Panc1 (cell line): ENCODE measurements at places on chromosomes 13 and 19. TPM values are rescaled to one million over a fixed set of nuclear protein-coding genes. Genes with fewer than 3 reads are reported as not detected.
A peak's percentile ranks its signal among the peaks of the same experiment; 100 is the strongest.

DNA sequence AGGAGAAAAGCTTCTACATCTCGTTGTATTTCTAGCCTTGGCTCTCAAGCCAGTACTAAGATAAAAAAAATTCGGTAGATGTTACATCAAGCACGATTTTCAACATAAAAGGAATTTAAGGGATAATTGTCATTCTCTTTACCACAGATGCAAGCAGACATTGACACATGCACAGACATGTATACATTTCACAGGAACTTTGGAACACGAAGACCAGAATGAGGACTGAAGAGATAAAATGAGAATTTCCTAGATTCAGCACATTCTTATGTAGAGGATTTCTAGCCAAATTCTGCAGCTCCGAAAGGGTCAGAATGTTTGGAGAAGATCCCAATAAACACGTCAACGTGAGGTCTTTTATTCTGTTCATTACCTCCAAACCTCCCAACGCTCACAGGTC is 284.5 kb upstream of the ARGLU1 start:
- no peak overlapping the region for H3K4me3 ChIP-seq
- H3K27me3 ChIP-seq = no peaks in the 10 kb centered on the region
- H3K36me3 ChIP-seq = no peaks in the 10 kb centered on the region
- no peak for DNase-seq

DNA sequence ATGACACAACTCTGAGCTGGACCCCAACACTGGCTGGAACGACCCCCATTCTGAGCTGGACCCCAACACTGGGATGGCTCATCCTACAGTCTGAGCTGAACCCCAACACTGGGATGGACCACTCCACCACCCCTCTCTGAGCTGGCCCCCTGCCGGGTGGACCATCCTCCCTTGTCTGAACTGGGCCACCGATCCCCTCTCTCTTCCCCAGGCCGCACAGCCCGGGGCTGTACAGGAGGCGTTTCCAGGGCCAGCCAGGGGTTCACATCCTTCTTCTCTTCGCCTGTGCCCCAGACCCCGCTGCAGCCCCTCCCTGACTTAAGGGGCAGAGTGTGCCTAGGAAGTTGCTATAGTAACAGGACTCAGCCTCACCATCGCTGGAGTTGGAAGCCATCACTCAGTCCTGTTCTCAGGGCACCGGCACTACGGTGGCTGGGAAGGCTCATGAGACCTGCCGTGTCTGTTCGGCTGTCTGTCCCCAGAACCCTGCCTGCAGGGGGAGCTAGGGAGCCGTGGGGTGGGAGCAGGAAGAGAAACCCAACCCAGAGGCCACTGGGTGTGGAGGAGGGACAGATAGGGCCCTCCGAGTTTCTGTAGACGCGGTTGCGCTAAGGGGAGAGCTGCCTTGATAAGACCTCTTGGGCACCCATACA is 3.7 kb downstream of the PRKACA start:
- no peaks in the 10 kb centered on the region for H3K27me3 ChIP-seq
- peak overlapping the region; percentile 34; the same call in 1 of the 2 replicates for H3K27ac ChIP-seq
- peaks cover 36% of the 10 kb centered on the region for H3K4me1 ChIP-seq
- no peaks in the 10 kb centered on the region for H3K36me3 ChIP-seq
- H3K4me3 ChIP-seq = 0 out of 2 replicates have a peak overlapping the region, but pooled peaks have one; percentile 2
- no peak for DNase-seq

DNA sequence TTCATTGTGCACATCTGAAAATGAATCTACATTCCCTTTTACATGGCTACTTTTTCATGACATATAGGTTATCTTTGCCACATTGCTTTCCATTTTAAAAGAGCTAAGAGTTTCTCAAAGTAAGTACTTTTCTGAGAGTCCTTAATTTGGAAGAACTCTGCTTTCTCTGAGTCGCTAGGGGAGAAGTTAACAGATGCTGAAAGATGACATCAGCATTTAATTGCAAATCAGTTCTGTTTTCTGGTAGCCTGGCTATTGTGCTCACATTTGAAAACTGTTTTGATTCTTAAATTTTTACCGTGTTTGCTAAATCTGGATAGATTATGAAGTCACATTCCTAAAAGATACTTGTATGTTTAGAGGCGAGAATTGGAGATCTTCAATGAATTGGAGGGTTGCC is 107.7 kb upstream of the C1QTNF9B start:
- H3K36me3 ChIP-seq = no peaks in the 10 kb centered on the region
- no peak overlapping the region for H3K4me3 ChIP-seq
- no peaks in the 10 kb centered on the region; the same call in none of the 2 replicates for H3K27me3 ChIP-seq
- H3K4me1 ChIP-seq = no peaks in the 10 kb centered on the region
- no peak for DNase-seq
- H3K27ac ChIP-seq = no peak overlapping the region

DNA sequence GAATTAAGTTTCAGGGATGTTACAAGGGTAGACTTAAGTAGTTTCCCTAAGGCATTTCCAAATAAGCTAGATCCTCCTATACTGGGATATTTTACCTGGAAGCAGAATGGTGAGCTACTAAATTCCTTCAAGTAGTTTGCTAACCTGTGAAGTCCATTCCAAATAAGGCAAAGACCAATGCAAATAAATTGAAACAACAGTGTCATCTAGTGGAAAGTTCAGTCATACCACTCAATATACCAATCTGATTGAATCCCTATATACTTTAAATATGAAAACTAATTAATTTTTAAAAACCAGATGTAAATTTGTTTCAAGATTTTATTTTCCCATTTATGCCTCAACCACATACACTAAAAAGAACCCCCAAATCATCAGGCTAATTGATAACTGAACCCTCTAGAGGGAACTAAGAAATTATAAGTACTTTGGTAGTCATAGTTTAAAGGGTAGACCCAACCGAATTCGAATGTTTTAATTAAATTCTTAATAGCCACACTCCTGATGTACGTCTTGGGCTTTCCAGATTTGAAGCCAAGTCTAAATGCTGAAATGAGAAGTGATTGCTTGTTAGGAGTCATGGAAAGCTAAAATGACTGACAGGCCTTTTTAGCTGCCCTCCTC is 223.7 kb downstream of the TBC1D4 start:
- H3K4me3 ChIP-seq = no peak overlapping the region
- H3K4me1 ChIP-seq = no peaks in the 10 kb centered on the region
- no peak overlapping the region for H3K27ac ChIP-seq
- H3K27me3 ChIP-seq = no peaks in the 10 kb centered on the region
- no peaks in the 10 kb centered on the region for H3K36me3 ChIP-seq
- DNase-seq = peak; percentile 12

DNA sequence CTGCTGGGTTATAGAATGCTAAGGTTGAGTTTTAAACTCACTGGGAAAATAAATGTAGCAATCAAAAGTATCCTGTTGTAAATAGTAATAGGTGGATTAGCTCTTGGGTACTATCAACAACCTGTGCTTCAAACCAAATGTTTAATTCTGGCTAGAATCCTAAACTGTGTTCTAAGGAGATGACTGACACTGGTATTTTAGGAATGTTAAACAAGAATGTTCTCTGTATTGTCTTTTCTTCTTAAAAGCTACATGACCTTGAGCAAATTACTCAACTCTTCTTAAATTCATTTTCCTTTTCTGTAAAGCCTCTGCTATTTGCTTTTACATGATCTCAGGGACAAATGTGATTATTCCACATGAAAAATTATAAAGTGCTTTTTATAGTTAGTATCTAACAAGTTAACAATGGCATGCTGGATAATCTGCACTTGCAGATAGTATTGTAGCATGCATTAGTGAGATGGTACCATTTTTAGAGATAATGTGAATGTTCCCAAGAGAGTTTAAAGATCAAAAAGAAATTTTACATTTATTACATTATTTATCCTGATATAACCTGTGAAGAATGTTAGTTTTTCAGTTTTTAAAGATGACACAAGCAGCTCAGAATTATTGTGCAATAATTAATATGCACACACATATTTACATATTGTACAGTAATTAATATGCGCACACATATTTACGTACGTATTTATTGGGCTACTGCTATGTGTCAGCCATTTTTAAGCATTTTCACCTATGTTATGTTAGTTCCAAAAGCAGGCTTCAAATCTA is 13.6 kb upstream of the EPSTI1 start:
- no peaks in the 10 kb centered on the region for H3K4me1 ChIP-seq
- H3K4me3 ChIP-seq = no peak overlapping the region
- H3K27ac ChIP-seq = no peak overlapping the region
- H3K36me3 ChIP-seq = no peaks in the 10 kb centered on the region

GRCh38 chr19:40614622-40615411 is 13.6 kb downstream of the LTBP4 start:
- H3K4me3 ChIP-seq = no peak overlapping the region
- no peaks in the 10 kb centered on the region; the same call in 1 of the 2 replicates for H3K36me3 ChIP-seq
- H3K27ac ChIP-seq = no peak overlapping the region
- DNase-seq = no peak
- H3K4me1 ChIP-seq = no peaks in the 10 kb centered on the region
- H3K27me3 ChIP-seq = no peaks in the 10 kb centered on the region

DNA sequence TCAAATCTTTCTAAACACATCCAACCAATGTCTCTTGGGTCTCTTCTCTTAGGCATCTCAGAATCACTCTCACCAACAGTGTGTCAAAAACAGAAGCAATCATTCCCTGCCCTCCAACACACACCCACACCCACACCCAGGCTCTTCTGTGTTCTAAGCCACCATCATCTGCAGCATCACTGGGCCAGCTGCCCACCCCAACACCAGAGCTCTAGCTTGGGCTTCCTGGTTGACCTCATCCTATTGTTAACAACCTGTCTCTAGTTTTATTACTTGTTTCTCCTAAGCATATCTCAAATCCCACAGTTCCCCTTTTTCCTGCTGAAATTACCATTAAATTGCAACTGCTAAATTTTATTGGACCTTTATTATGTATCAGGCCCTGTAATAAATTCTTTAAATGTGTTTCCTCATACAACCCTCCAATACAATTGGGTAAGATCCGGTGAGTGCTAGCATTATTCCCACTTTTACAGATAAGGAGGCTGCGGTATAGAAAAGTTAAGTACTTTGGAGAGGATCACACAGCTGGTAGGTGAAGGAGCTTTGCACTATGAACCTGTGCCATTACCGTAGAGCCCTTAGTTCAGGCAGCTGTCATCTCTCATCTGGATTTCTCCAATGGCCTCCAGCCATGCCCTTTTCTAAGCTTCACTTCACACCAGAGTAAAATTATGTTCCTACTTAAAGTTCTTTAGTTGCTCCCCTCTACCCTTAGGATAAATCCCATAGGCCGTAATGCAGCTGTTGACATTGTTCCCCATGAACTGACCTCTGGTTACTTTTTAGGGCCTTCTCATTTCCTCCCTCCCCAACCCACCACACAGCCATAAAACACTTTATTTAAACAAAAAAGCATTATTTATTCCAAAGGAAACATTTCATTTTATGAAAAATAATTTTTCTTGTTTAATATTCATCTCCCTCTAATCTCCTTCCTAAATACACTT is 227.7 kb downstream of the B3GLCT start:
- H3K27me3 ChIP-seq = no peaks in the 10 kb centered on the region
- DNase-seq = no peak
- H3K27ac ChIP-seq = no peak overlapping the region
- H3K4me3 ChIP-seq = no peak overlapping the region
- H3K4me1 ChIP-seq = no peaks in the 10 kb centered on the region
- no peaks in the 10 kb centered on the region for H3K36me3 ChIP-seq

PPM1N gene
- 3.3 TPM for total RNA-seq

PRTN3 gene
- total RNA-seq = 1.5 TPM
